ENCODE measurements at places on chromosomes 11 and 22.

DNA sequence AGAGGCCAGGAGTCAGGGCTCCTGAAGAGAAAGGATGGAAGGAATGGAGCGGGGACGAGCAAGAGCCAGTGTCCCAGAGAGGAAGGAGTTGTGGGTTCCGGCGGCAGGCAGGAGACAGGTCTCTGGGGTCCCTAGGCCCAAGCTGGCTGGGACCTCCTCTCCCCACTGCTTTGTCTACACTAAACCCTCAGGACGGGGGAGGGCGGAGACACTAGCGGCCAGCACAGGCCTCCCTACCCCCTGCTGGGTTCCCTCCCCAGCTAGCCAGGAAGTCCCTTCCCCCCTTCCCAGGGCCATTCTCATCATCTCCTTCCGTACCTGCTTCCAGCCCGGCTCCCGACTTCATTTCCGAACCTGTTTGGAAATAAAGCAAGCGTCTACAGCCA, 79.5 kb downstream of the ST3GAL4 start:
- DNase-seq: no peak

GRCh38 chr11:56841210-56841810, 92.8 kb upstream of the OR9G4 start:
- DNase-seq: no peak

DNA sequence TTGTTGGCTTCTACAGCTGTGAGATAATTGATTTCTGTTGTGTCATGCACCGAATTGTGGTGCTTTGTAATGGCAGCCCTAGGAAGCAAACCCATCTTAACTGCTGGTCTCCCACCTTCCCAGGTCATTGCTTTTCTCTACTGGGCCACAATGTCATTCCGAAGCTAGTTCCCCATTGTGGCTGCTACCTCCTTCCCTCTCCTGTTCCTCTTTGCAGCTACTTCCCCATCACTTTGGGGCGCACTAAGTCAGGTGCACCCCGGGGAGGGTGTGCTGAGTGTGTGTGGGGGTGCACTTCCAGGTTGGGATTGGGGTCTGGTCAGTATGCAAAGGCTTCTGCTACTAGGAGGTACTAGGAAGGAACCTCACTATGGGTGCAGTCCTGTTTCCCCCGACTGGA, 109.3 kb downstream of the ST3GAL4 start:
- DNase-seq: no peak

GRCh38 chr11:66848671-66849500, 5.6 kb downstream of the RCE1 start:
- DNase-seq: no peak

DNA sequence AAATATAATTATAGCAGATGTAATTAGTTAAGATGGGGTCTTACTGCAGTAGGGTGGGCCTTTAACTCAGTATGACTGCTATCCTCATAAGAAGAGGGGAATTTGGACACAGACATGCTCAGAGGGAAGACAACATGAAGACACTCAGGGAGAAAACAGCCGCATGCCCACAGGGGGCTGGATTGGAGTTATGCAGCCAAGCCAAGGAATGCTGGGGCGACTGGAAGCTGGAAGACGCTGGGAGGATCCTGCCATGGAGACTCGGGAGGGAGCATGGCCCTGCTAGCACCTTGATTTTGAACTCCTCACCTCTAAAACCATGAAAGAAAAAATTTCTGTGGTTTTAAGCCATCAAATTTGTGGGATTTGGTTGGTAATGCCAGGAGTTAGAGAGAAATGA, 40.9 kb downstream of the PANX1 start:
- no peak for DNase-seq

- no peak for DNase-seq
Measured at GRCh38 chr11:114977651-114978050, 299.3 kb downstream of the NXPE2 start.

- no peak for DNase-seq
Measured at GRCh38 chr11:105104292-105104691, 35.3 kb downstream of the CARD18 start.

- no peak for DNase-seq
Measured at GRCh38 chr11:70788248-70789022, 390.1 kb downstream of the CTTN start.

- DNase-seq: no peak
Measured at GRCh38 chr11:105074166-105074530, 29.0 kb upstream of the CARD16 start.

DNA sequence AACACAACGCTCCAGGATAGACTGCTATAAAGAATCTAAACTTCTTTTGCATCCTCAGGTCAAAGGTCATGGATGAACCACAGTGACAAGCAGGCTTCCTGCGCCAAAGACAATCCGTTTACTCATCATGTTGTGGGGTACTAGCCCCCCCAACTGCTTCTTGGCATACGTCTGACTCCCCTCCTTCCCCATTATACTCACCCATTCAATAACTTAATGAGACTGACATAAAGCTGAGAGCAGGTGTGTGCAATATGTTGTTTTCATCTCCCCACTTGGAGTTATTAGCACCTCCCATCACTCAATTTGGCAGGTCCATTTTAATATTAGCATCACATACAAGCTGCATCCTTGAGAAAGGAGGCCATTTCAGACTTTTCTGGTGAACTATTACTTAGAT, 157.1 kb downstream of the CADM1 start:
- DNase-seq: no peak

DNA sequence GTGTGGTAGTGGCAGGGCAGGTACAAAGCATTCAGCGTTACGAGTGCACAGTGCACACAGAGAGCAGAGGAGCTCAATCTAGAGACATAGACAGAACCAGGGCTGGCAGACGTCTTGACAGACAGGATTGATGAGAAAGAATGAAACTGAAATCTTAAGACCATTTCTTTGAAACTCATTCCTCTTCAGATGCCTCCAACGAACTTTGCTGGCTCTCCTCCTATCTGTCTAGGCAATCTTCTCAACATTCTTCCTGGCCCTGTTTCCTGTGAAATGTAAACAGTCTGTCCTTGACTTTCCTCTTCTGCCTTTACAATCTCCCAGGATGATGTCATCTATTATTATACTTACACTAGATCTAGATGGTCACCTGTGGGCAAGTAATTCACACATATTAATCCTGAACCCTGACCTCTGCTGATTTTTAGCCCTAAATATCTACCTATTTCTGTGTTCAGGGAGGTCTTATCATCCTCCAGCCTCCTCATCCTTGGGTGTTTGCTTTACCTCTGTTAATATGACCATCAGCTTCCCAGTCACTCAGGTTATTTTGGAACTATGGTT, 119.5 kb downstream of the ENTHD1 start:
- peak; percentile 69 for DNase-seq

GRCh38 chr11:105738251-105738650, 128.4 kb downstream of the GRIA4 start:
- no peak for DNase-seq

DNA sequence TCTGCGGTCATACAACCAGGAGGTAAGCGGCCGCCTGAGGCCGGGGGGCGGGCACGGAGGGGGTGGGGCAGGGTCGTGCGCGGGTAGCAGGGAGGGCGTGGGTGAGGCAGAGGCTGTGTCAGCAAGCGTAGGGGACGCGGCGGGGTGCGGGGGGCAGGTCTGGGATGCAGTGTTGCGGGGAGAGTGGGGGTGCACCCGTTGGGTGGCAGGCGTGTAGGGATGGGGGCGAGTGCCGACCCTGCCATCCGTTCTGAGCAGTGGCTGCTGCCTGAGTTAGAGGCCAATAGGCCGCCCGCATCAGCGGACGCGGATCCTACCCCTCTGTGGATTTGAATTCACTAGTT, 1.4 kb downstream of the RIC8A start:
- DNase-seq: no peak

GRCh38 chr11:126279191-126279590, 3.7 kb upstream of the TIRAP start:
- DNase-seq: no peak

- no peak for DNase-seq
Measured at GRCh38 chr11:96114178-96115064, 190.5 kb upstream of the MTMR2 start.

GRCh38 chr11:93672280-93672679, 10.8 kb downstream of the CEP295 start:
- DNase-seq: no peak

DNA sequence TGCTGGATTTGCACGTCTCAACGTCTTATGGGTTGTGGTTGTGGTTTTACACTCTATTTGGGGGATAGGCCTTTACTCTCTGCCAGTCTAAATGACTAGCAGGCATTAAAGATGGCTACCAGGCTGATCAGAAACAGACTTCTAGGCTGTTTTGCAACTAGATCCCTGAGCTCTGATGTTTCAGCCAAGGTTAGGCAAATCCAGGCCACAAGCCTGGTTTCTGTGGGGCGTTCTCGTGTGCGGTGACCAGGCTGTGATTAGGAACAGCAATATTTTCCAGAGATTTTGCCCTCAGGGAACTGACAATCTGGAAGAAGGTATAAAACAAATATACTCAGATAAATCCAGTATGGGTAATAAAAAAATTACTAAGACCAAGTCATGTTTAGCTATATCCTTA, 502.4 kb downstream of the INSC start:
- DNase-seq: no peak

- no peak for DNase-seq
Measured at GRCh38 chr11:15198284-15198683, 83.6 kb downstream of the INSC start.

DNA sequence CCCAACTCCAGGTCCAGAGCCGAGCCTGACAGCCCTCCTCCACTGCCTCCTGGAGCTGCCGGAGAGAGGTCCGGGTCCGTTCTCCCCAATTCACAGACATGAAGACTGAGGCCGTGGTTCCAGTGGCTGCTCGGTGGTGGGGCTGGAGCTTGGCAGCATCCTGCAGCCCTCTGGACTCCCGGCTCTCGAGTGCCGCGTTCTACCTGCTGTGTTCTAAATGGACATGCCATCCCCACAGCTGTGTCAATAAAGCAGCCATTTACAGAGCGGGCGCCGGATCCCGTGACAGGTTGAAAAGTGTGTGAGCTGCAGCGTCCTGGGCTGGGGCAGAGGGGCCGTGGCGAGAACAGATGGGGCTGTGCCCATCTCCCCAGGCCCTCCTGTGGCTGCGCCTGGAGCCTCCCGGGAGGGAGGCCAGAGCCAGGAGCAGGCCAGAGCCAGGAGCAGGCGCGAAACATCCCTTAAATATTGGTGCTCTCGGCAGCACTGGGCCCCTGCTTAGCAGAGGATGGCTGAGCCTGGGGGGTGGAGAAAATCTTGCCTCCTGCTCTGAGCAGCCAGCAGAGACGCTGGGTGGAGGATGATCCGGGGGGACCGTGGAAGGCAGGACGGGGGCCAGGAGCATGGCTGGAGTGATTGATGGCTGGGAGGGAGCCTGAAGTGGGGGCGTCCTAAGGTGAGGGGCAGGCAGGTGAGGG, 46.2 kb downstream of the FLRT1 start:
- DNase-seq: no peak

- no peak for DNase-seq
Measured at GRCh38 chr11:73493956-73494598, 103.8 kb downstream of the FAM168A start.

DNA sequence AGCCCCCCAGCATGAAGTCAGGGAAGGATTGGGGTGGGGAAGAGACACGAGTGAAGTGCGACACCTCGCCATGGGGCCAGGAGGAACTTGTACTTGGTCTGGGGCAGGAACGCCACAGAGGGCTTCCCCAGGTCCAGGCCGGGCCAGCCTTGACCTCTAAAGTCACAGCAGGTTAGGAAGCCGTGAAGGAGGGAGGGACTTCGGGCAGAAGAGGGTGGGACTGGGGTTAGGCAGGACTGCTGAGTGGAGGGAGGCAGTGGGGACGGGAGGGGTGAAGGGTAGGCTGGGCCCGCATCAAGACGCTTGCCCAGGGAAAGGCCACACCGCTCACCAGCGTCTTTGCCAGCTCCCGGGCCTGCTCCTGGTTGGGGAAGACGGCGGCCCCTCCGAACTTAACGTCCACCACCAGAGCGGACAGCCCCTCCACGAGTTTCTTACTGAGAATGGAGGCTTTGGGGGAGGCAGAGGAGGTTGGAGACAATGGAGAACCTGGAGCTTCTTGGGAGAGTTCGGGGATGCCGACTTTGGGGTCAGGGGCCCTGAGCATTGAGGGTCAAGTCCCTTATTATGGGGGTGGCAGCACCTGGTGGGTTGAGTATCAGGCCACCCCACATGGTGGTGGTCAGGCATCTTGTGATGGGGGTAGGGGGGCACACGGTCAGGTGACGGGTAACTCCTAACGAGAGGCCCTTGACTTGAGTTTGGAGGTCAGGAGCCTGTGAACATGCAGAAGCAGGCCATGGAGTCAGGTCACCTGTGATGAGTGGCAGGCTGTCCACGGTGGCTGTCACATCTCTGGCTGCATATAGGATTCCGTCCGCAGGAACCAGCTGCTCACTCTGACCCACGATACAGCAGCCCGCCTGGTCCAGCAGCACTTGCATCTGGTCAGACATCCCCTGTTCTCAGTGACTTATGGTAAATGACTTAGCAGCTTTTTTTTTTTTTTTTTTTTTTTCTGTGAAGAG, 1.7 kb upstream of the SCO2 start:
- DNase-seq: peak; percentile 78

- no peak for DNase-seq
Measured at GRCh38 chr22:40654522-40655167, 18.1 kb upstream of the MRTFA start.

DNA sequence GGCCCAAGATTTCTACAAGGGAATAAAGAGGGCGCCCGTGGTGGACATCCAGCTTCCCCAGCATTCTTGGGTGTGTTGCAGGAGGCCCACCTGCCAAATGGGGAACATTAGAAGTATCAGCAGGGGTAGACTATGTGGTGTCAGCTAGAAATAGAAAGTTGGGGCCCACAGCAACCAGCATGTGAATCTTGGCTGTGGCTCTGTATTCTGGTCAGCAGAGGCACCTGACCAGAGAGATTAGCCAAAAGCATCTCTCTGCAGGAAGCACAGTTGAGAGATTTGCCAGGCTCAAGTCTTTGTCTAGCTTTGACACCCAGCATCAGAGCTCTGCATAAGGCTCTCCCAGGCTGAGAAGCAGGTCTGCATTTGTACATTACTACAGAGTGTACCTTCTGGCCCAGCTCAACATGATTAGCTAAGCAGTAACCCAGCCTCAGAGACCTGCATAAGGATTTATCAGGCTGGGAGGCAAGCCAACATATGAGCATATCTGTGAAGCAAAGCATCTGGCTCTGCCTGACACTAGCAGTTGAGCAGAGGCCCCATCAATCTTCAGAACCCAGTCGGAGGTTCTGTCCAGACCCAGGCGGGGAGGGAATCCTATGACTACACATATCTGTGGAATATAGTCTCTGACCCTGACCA, 79.9 kb downstream of the MS4A13 start:
- DNase-seq: no peak

- no peak for DNase-seq
Measured at GRCh38 chr11:46188017-46188416, 66.8 kb upstream of the PHF21A start.
